ENCODE measurements at places on chromosomes 3 and 15. TPM values are rescaled to one million over a fixed set of nuclear protein-coding genes. Genes with fewer than 3 reads are reported as not detected.

The PSMD6 gene
- 49.3 TPM for polyA plus RNA-seq

DNA sequence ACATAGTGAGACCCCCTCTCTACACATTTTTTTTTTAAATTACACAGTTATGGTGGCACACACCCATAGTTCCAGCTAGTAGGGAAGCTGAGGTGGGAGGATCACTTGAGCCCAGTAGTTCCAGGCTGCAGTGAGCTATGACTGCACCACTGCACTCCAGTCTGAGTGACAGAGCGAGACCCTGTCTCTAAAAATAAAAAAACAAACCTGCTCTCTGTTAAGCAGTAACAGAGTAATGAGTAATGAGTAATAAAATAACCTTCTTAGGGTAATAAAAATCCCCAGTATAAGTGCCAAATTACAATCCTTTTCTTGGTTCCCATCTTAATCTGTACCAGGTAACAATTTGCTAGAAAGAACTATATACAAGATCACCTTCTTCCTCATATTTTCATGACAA is 65.9 kb upstream of the PLXND1 start:
- DNase-seq = no peak

DNA sequence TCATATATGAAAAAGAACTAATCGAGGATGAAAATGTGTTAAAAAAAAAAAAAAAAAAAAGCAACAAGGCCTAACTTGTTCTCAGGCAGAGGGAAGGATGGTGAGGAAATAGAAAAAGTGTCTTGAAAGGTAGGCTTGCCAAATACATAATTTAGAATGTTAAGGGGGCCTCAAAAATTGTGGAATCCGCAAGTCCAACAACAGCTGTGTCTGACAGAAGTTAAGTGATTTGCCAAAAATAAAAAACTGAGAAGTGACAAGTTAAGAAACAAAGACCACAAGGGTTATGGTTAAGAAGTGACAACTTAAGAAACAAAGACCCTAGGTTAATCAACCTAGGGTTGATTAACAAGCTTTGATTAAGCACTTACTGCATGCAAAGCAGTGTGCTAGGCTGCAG is 110.6 kb downstream of the P2RY1 start:
- no peak for DNase-seq

GRCh38 chr15:23472033-23472432 is 25.0 kb upstream of the GOLGA6L2 start:
- DNase-seq = no peak

The SLC22A14 gene
- not detected for polyA plus RNA-seq

- no peak for DNase-seq
Observed at GRCh38 chr15:64909546-64909945, 2.2 kb upstream of the ANKDD1A start.

The ZBBX gene
- polyA plus RNA-seq = not detected
